Right lobe of liver (tissue), 6 donors: ENCODE measurements at places on chromosomes 2 and 18.

DNA sequence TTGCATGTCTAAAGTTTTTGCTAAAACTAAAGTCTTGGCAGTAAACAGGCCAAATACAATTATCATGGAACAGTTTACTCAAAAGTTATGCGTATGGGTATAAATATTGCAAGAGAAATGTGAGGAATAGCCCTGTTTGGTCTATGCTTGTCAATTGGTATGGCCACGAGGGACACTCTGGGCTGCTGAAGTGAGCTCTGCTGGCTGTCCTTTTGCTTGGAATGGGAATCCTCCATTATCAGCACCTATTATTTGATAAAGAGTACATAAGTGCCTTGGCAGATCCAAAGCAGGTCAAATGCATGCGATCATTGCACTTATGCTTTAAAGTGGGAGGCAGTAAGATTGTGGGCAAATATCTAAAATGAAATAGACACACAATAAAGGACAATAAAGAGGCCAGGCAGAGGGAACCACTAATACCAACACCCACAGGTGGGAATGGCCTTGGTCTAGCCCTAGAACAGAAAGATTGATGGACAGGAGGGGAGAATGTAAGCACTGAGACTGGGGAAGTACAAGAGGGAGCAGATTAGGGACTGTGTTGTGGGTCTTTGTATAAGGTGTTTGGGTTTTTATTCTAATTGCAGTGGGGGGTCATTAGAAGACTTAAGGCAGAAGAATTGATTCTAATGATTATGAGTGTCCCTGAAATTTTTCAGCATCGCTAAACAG, 60.0 kb upstream of the NOSTRIN start:
- DNase-seq = no peak

DNA sequence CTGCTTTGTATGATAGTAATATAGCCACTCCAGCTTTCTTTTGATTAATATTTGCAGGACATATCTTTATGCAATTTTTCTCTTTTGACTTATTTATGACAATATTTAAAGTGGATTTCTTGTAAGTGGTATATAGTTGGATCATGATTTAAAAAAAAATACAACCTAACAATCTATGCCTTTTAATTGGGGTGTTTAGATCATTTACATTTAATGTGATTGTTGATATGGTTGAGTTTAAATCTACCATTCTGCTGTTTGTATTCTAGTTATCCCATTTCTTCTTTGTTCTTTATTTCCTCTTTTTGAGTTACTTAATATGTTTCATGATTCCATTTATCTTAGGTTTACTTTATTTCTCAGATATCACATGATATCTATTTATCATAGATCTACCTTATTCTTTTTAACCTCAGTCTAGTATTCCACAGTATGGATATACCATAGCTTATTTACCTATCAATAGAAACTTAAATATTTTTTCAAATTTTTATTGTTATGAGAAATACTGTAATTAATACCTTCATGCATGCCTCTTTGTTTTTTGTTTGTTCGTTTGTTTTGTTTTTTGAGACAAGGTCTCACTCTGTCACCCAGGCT, 19.3 kb upstream of the CIB4 start:
- DNase-seq = no peak

DNA sequence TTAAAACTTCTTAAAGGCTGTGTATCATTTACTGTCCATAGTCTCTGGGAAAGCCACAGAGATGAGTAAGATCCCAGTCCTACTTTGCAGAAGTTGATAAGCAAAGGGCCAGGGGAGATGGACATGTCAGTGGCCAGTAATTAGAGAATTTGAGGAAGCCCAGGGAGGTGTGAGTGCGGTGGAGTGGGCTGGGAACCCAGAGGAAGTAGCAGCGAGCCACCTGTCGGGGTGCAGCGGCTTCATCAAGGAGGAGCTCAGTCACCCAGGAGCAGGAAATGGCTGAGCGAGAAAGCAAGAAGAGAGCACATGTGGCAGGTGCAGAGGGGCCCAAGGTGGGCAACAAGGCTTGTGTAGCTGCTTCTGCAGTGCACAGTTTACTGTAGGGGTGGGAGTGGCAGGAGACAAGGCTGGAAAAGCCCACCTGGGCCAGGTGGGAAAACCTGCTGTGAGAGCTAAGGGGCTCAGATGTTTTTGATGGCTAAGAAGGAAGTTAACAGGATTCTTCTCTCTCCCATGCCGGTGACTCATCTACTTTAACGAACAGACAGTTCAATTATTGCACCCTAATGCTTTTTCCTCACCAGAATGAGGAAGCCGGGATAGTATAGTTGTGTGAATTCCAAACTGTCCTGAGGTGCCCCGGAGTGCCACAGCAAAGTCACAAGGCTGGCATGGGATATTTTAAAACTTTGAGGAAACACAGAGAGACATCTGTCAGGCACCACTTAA, 34.8 kb upstream of the MGAT5 start:
- peak; percentile 55 for DNase-seq

DNA sequence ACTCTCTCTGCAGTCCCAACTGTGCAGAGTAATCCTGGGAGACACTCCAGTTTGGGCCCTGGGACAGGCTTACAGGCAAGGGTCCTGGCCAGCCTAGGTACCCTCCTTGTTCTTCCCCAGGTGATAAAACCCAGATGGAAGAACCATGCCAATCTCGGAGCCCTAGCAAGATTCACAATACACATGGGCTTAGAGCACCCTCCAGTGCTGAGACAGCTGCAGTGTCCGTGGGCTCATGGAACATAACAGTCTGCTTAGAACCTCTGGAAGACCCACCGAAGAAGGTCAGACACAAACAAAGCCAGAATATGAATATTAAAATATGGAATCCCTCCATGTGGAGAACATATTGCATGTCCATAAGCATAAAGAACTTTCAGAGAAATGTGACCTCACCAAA, 568.1 kb downstream of the KCNJ3 start:
- no peak for DNase-seq

GRCh38 chr2:121349721-121350401, 64.9 kb upstream of the TFCP2L1 start:
- DNase-seq = peak; percentile 9

DNA sequence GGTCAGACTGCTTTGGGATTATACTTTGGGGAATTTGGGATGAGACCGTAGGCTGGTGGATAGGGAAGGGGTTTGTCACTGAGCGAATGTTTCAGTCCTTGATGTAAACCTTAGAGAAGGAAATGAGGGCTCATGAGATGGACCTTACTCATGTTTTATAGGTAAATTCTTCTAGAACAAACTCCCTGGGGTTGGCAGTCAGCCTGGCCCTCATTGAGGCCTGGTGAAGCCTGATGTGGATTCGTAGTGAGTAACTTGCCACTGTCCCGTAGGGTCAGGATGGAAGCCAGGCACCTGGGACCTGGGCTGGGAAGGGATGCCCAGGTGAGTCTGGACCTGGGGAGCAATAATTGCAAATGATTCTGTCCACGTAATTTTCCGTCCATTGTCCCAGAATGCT, 258.3 kb downstream of the LPIN1 start:
- DNase-seq = no peak

- DNase-seq = peak; percentile 96
These were observed 534 bp downstream of the KANSL1L start for GRCh38 chr2:210170446-210171303.

DNA sequence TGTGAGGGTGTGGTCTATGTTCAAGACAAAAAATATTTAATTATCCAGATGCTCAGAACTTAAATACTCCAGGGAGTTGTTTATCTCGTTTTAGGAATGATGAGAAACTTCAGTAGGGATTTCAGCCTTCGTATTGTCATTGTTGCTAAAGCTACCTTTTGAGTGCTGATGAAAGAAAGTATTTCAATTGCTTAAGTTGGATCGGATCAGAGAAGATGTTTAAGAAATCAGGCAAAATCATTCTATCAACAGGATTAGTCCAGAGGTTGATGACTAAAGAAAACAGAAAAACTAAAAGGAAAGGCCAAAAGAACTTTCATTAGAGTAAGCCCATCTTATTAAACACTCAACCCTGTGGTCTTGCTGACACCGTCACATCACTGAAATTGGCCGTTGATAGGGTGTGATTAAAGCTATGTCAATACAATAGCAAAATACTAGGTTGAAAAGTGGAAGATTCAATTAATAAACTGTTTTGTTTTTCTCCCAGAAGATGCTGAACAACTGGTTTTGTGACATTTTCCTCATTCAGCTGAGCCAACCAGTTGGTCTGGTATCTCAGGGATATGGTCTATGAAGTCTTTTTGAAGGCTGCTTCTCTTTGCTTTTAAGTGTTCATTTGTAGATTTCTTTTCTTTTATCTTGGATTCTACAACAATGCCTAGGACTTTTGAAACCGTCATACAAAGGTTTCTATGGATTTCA, 551.7 kb downstream of the SLC4A3 start:
- no peak for DNase-seq

- DNase-seq = no peak
These were observed 26.2 kb downstream of the MMADHC start for GRCh38 chr2:149561309-149561926.

- peak; percentile 53 for DNase-seq
These were observed 24.3 kb downstream of the INPP5D start for GRCh38 chr2:233084488-233084887.

- DNase-seq = no peak
These were observed 158.5 kb downstream of the COPS8 start for GRCh38 chr2:237244178-237244577.
